Uterine smooth muscle cell (primary cell): ENCODE measurements at places on chromosomes 12 and 14. TPM values are rescaled to one million over a fixed set of nuclear protein-coding genes. Genes with fewer than 3 reads are reported as not detected.

RIMKLB gene
- 29.5 and 37.7 TPM in 2 replicates for total RNA-seq

COPS7A gene
- 76.7 and 77.9 TPM in 2 replicates for total RNA-seq

USP44 gene
- total RNA-seq = 3.4 and 3.7 TPM in 2 replicates

STAC3 gene
- total RNA-seq = 0.22 and 0.50 TPM in 2 replicates

GLIPR1L1 gene
- total RNA-seq = not detected in 2 replicates

SENP1 gene
- total RNA-seq = 15.2 and 17.2 TPM in 2 replicates
